Stimulated activated CD8-positive, alpha-beta memory T cell treated with anti-CD3 and anti-CD28 coated beads, Interleukin-2, amount 100 ng/mL, for 48 hours (primary cell): ENCODE measurements at places on chromosomes 7 and 10.

DNA sequence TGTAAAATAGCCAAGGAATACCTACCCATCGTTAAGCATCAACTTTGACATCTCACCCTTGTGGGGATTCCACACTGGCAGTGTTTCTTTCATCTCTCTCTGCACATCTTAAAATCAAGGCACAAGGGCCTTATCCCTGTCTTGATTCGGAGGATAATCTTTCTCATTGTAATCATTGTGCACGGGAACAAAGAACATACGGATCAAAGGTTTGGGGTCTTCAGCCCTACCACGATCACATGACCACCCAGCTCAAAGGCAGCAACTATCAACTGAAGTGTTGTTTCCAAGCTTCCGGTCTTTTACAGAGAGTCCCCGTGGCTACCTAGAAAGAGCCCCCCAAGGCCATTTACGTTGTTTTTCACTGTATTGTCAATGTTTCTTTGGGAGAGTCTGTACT lies 11.9 kb downstream of the FGFBP3 start:
- no peak for DNase-seq

- DNase-seq: no peak
Measured at GRCh38 chr10:122671355-122671754, 28.3 kb downstream of the C10orf120 start.

GRCh38 chr7:149595541-149595940 lies 97.9 kb upstream of the ZNF746 start:
- DNase-seq: no peak

DNA sequence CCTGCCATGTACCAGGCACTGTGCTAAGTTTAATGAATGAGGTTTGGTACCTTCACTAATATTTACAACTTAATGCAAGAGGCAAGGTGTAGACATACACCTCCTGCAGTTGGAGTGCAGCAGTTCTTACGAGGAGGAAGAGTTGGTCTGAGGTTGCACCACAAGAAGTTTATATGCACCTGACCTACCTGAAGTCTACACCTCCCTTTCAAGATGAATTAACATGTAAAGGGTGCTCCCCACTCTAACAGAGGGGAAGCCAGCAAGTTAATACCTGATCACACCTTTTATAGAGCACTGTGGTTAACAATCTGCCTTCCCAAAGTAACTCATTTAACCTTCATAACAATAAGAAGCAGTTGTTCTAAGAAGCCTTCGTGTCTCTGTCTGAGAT lies 120.0 kb downstream of the LYZL1 start:
- DNase-seq: no peak

DNA sequence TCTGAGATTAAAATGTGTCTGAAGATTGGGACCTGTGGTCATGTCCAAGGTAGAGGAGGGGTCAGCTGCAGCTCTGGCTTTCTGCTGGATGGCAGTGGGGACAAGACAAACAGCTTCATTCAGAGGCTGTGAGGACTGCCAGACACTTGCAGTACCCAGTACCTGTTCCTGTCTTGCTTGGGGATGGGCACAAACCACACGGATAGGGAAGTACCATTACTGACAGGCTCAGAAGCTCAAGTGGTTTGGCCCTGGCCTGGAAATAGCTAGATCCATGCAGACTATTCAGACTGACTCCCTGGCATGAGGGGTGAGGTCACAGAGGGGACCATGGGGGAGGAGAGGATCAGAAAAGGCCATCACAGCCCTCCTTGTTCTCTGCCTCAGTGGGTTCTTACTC lies 56.0 kb upstream of the COMTD1 start:
- DNase-seq: no peak

DNA sequence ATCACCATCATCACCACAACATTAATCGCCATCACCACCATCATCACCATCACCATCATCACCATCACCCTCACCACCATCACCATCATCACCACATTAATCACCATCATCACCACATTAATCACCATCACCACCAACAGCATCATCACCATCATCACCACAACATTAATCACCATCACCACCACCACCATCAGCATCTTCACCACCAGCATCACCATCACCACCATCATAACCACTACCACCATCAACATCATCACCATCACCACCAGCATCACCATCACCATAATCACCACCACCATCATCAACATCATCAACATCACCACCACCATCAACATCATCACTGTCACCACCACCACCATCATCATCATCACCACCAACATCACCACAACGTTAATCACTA lies 124.6 kb downstream of the WDFY4 start:
- no peak for DNase-seq

- no peak for DNase-seq
Measured at GRCh38 chr10:70541736-70542564, 60.6 kb downstream of the PRF1 start.

- no peak for DNase-seq
Measured at GRCh38 chr7:51011710-51012350, 229.1 kb upstream of the GRB10 start.

GRCh38 chr7:101939136-101939695 lies 121.8 kb downstream of the CUX1 start:
- DNase-seq: no peak

DNA sequence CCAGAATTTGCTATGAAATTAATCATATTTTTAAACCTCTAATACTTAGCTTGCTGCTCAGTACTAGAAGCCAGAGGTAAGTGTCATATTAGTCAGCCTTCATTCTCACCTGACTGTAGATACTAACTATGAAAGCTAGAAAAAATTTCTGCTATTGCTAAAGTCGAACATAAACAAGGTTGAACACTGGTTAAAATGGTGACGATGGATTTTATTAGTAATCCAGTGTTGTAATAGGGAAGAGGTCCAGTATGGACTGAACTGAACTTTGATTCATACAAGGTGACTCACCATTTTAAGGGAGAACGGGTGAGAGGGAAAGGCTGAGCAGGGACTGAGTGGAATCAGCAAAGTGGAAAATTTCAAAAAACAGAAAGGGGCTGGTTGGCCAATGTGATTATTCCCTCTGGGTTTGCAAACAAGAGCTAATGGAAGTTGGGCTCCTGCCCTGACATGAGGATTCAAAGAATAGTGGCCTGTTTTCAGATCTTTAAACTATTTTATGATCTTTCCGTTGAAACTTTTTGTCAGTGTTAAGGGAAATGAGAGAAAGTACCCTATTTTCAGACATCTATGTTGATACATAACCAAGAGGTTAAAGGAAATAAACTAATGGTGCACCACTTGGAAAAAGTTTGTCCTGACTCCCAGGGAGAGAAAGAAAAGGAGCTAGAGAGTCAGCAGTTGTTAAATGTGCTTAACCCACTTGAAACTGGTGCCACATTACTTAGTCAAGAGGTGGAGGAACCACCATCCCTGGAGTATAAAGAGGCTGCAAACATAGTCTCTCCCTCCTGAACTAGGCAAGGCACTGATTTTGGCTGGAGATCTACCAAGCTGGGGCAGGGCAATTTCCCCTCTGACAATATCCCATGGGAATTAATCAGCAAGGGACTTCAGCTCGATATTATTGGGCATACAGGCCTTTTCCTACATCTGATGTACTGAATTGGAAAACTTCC lies 15.3 kb upstream of the AKR1C1 start:
- no peak for DNase-seq

DNA sequence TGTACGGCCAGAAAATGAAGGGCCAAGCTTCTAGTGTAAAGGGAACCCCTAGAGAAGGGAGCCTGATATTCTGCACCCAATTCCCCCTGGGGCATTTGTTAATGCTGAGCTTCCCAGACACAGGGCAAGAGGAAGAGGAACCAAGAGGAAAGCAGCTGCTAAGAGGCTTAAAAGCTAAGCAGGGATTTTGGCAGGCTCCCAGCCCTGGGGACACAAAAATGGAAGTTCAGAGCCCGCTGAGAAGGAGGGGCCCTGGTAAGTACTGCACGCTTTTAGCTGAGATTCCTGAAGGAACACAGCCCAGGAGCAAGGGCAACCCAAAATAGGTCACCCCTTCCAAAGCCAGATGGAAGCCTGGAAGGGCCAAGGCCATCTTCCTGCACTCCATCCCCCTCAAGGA lies 387.3 kb upstream of the MGMT start:
- DNase-seq: no peak

DNA sequence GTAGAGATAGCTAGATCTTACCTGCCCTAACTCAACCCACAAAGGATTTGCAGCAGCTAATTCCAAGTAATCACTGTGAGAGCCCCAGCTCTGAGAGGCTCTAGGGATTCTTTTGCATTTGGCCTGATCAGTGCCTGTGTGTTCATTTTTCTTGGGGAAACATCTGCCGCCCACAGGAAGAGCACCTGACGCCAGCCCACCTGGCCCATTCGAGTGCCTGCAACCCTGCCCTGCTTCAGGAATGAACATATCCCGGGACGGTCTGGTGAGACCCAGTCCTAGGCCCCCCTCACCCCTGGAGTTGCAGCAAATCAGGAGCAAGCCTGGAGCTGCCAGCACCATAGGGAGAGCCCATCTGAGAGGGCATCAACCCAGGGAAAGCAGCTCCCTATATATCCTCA lies 38.8 kb downstream of the GSDME start:
- no peak for DNase-seq

- DNase-seq: no peak
Measured at GRCh38 chr10:16648366-16648765, 126.7 kb upstream of the C1QL3 start.

DNA sequence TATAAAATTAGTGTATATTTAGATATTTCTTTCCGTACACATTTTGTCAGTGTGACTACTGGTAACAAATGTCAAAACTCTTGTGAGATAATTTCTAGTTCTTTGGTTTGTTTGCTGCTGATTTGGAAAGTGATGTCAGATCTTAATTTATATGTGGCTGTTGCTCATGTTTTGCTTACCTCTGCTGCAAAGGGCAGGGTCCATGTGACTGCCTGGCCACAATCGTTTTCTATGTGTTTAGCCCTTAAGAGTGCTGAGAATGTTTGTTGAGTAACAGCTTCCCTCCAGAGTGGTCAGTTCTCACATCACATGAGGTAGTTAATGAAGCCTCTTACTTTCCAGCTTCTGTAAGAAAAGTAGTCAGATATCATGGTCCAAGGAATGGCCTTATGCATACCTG lies 4.2 kb downstream of the NRBF2 start:
- no peak for DNase-seq

GRCh38 chr7:108086962-108087361 lies 43.2 kb downstream of the LAMB4 start:
- DNase-seq: no peak

DNA sequence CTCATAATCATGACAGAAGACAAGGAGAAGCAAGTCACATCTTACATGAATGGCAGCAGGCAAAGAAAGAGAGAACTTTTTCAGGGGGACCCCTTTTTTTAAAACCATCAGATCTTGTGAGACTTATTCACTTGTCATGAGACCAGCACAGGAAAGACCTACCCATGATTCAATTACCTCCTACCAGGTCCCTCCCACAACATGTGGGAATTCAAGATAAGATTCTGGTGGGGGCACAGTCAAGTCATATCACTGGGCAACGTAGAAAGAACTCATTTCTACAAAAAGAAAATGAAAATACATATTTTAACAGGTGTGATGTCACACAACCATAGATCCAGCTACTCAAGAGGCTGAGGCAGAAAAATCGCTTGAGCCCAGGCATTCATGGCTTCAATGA lies 304.1 kb downstream of the IPMK start:
- DNase-seq: no peak

DNA sequence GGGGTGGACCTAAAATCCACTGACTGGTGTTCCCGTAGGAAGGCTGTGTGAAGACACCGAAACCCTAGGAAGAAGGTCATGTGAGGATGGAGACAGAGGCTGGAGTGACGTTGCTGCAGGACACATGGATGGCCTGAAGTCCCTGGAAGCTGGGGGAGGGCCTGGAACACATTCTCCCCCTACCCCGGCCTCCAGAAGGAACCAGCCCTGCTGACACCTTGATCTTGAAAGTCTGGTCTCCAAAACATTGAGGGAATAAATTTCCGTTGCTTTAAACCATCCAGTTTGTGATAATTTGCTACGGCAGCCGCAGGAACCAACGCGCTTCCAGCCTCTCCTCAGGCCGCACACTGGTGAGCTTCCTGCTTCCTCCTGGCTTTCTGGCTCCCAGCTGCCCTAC lies 288.2 kb downstream of the GLRX3 start:
- no peak for DNase-seq

DNA sequence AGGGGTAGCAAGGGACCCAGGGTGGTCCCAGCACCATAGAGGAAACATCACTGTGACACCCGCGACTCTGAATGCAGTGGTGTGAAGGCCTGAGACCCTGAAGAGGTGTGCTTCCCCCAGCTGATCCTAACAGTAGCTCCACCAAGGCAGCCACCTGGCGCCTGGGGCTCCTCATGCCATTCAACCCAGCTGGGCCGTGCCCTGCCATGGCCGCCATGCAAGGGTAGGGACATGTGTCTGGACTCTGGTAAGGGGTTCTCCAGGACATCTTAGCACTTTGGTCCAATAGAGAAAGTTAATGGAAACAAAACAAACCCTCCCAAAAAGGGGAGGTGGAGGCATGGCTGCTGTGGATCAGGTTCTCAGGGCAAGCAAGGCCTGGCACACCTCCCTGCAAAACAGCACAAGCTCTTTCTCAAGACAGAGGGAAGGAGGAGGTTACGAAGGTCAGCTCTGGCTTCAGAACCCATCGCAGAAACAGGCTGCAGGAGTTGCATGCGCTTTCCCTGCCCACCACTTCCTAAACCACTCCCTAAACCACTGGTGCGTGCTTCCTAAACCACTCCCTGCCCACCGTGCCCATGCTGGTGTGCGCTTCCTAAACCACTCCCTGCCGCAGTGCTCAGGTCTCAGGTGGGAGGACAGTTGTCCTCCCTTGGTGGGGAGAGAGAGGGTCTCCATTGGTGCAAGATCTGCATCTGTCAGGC lies 108.7 kb downstream of the LARP4B start:
- no peak for DNase-seq

DNA sequence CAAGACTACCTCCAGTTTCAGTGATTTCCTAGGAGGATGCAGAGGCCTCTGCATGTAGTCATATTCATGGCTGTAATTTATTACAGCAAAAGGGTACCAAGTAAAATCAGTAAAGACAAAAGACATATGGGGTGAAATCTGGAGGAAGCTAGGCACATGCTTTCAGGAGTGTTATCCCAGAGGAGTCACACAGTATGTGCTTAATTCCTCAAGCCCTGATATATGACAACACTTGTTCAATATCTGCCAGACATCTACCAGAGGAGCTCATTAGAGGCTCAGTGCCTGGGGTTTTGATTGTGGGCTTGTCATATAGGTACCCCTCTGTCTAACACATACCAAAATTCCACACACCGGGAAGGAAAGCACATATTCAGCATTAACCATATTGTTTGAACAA lies 283.8 kb downstream of the CXCL12 start:
- DNase-seq: no peak

- DNase-seq: no peak
Measured at GRCh38 chr7:101550641-101551541, 78.2 kb downstream of the MYL10 start.

DNA sequence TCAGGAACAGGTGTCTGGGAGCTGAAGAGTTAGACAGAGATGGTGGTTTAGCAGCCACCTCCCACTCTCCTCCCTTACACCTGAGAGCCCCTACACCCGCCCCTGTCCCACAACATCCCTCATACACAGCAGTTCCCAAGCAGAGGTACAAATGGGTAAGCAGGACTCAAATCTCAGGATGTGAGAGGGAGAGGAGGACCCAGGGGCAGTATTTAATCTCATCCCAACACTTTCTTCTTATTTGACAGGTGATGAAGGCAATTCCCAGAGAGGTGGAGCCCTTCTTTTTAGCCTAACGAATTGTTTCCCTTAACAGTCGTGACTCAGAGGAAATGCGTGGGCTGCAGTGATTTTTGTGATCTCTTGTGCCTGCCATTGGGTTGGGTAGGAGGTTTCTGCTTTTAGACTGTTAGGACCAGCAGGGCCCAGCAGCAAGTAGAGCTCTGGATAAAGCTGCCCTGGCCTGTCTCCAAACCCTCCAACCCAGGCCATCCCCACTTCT lies 191.3 kb downstream of the HECW1 start:
- DNase-seq: no peak

GRCh38 chr10:125003146-125003900 lies 61.4 kb downstream of the ZRANB1 start:
- DNase-seq: no peak
